ENCODE measurements at places on chromosomes 6 and 20.
A peak's percentile ranks its signal among the peaks of the same experiment; 100 is the strongest.

- DNase-seq = no peak
Observed at GRCh38 chr6:51152594-51152993, 333.9 kb downstream of the TFAP2B start.

DNA sequence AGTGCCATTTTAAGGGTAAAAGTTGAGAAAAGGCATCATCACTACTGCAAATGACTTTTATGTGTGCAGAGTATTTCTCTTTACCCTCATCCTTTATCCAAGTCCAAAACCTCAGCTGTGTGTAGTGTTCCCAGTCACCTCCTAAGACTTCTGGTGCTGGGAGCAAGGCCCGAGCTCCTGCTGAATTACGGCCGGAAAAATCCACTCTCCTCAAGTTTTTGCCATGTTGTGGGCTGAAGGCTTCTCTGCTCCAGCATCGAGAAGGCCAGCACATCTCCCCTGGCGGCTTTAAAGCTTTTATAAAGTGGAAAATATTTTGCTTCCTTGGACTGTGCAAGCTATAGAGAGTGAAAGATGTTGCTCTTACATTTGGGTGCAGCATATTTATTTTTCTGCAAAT lies 153.2 kb upstream of the THBS2 start:
- DNase-seq = no peak

- no peak for DNase-seq
Observed at GRCh38 chr20:17803765-17804164, 104.0 kb downstream of the BANF2 start.

DNA sequence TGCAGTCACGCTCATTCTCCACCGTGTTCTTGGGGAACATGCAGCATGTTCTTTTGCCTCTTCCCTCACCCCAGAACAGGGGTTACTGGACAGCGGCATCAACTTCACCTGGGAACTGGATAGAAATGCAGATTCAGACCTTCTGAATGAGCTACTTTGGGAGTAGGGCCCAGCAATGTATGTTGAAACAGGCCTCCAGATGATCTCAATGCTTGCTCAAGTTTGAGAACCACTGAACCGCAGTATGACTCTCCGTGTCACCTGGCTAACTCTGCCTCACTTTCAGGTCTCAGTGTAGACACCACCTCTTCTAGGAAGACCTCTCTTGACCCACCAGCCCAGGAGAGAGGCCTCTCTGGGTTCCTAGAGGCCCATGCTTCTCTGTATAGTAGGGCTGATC lies 4.9 kb downstream of the TRIB3 start:
- DNase-seq = no peak

DNA sequence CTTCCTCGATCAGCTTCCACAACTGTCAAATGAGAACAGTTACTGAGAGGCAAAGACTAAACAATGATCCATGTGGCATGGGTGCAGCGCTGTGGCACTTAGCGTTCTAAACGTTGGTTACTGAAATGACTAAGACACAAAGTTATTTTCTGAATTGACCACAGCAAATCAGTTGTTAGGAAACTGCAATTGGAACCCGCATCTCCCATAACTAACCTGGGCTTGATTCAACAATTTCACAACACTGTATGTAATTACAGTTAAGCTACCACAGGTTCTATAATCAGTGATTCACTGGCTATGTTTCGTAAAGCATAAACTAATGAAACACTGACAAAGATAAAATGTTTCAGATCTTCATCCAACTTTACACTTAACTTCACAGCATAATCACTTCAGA lies 12.5 kb downstream of the WDR27 start:
- peak; percentile 46 for DNase-seq

DNA sequence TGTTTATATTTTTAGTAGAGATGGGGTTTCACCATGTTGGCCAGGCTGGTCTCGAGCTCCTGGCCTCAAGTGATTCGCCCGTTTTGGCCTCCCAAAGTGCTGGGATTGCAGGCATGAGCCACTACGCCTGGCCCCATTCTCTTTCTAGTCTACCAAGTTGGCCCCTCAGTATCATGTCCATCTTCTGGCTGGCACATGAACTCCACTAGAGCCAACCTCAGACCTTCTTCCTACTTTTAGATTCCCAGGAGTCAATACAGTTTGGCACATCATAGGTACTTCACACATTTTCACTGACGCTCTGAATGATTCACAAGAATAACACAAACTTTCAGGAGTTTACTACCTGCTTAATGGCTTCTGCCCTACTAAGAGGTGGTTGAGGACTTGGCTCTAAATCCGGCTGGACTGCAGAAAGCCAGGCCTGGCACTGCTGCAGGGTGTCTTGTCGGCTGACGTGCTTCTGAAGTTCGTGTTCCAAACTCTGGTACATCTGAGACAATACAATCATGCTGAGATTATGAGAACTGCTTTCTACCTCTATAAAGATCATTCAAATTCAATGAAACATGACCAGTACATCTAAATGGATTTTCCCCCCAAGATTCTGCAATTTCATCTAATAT lies 293.3 kb downstream of the SYNE1 start:
- DNase-seq = no peak

DNA sequence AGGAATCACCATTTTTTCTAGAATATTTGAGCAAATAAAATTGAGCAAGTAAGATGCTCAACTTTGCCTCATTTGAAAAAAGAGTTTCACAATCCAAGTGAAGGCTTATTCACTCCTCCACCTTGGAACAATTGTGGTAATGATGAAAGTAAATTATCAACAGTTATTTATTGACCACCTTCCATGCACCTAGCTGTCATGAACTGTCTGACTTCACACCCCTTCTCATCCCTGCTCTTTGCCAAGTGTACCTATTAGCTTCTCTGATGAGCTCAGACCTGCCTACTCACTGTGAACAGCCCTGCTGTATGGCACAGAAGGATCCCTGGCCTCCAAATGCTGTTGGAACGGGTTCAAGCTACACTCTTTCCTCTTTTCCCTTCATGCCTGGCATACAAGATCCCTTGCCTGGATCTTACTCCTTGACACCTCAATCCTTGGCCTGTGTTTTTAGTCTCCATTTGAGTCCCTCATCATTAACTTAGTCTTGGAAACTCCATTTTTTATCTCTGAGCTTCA lies 99.0 kb upstream of the PREP start:
- no peak for DNase-seq

GRCh38 chr6:102216232-102216631 lies 822.7 kb downstream of the GRIK2 start:
- no peak for DNase-seq

DNA sequence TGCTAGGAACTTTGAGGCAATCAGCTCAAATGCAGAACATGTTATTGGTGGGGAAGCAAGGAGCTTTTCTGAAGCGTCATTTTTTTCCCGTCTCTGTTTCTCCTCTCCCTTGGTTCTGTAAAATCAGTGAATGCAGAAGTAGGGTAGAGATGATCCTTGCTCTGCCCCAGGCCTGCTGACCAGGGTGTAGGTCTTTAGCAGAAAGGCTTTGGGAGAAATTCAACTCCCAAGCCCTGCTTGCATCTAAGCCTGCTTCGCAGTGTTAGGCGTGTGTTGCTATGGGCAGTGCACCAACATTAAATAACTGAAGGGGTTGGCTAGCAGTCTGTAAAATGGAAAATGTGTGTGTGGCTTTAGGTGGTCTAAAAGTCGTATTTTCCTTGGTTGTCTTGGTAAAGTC lies 45.9 kb downstream of the SASH1 start:
- DNase-seq = no peak

- DNase-seq = no peak
Observed at GRCh38 chr6:131309437-131309836, 174.2 kb downstream of the AKAP7 start.

All from EH (cell line).